ENCODE measurements at places on chromosomes 13 and 19.

GRCh38 chr19:33235996-33236350 is 10.3 kb upstream of the SLC7A10 start:
- DNase-seq = no peak

- DNase-seq = no peak
These were observed 62.8 kb downstream of the RGCC start for GRCh38 chr13:41520016-41520659.

DNA sequence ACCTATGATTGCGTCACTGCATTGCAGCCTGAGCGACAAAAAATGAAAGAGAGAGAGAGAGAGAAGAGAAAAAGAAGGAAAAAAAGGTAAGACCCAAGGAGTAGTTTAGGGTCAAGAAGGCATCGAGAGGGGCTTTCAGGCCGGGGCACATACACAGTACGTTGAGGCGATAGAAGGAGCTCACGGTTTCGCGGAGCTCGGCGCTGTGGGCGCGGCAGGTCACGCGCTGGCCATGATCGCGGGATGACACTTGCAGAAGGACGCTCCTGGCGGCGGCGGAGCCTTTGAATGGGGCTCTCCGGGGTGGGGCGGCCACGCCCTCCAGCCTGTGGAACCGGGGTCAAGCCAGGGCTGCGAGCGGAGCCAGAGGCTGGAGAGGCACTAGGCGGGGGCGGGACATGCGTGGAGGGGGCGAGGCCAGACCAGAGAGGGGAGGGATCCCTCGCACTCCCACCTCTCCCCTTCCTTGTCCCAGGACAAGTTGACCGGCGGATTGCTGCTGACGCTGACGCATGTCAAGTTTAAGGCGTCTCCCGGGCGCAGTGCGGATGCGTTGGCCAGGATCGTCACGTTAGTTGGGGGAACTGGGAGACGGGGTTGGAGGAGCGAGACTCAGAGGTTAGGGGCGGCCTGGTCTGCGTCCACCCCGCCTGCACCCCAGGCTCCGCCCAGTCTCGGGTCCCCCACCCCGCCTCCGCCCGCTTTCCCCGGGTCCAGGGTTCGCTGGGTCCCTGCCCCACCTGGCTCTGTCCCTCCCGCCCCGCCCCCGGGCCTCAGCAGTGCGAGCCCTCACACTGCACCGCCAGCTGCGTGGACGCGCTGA is 6.9 kb downstream of the NPHS1 start:
- DNase-seq = peak; percentile 31

GRCh38 chr13:24202215-24202614 is 41.7 kb downstream of the SPATA13 start:
- DNase-seq = no peak

DNA sequence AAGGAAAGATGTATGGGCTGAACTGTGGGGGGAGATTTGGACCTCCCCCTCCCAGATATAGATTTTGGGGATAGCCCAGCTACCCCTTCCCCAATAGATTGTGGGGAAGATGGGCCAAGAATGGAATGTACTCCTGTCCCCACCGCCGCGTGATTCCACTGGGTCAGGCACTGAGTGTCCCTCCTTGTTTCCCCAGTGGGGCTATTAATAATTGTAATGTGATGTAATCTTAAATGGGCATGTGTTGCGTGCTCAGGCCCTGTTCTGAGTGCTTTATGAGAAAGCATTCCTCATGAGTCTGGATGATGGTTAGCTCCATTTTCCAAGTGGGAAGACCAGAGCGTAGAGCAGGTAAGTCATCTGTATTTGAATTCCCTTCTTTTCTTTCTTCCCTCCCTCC is 1.4 kb downstream of the PSMD8 start:
- no peak for DNase-seq

- no peak for DNase-seq
These were observed 5.0 kb downstream of the FBN3 start for GRCh38 chr19:8144273-8144995.
